M059J (cell line): ENCODE measurements at places on chromosomes 2 and 18. TPM values are rescaled to one million over a fixed set of nuclear protein-coding genes. Genes with fewer than 3 reads are reported as not detected.

- DNase-seq, result peak; percentile 49
Measured at GRCh38 chr2:133421516-133422324, 146.5 kb downstream of the NCKAP5 start.

The TMEM169 gene
- total RNA-seq, result 1.3 TPM in 1 of 2 replicates, not detected in the other

DNA sequence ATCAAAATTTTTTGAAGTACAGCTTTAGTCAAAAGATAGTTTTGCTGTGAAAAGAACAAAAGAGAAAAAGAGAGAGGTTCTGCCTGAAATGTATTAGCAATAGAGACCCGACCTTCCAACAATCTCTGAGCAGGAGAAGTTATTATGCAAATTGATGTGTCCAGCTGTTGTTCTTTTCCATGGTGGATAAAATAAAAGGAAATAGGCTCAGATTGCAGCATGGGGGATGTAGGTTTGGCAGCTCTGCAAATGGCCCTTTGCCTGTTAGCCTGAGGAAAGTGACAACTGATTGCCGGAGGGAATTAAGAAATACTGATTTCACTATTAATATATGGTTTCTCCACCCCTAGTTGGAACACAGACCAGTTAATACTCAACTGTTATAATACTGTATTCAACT lies 1283.2 kb upstream of the NXPH2 start:
- DNase-seq, result no peak

DNA sequence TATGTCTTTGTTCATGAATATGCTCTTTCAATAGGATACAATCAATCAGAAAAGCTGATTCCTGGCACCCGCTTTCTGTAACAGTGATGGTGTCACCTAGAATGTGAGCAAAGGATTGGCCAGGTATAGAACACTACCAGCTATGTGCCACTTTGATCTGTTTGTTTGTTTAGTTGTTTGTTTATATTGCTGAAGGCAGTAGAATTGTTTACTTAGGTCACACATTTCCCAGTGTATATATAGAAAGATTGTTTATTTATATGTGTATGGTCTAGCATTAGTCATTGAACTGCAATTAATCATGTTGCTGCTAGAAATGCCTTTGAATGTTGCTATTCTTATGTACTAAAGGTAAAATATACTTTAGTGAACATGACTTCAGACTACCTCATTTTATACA lies 1678.6 kb upstream of the CELF4 start:
- peak; percentile 2 for DNase-seq

DNA sequence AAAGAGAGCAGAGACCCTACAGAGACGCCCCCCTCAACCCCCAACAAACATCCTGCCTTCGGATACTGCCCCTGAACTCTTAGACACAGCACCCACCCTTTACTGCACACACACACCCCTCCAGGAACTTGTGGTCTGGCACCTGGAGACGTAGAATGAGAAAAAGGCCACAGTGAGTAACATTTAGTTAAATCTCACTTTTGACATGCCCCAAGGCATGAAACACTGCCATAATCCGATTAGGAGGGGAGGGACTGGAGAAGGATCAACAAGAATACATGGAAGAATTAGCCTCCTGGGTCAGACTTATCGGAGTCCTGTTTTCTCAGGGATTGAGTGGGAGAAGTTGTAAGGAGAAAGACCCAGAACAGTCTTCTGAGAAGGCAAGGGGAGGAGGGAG lies 4.1 kb downstream of the CDK5R2 start:
- DNase-seq, result peak; percentile 60

GRCh38 chr18:24922491-24922890 lies 429.5 kb downstream of the ZNF521 start:
- DNase-seq, result no peak

- DNase-seq, result no peak
Measured at GRCh38 chr2:43057742-43058725, 168.4 kb downstream of the ZFP36L2 start.

- no peak for DNase-seq
Measured at GRCh38 chr18:58251416-58251815, 207.4 kb downstream of the NEDD4L start.

DNA sequence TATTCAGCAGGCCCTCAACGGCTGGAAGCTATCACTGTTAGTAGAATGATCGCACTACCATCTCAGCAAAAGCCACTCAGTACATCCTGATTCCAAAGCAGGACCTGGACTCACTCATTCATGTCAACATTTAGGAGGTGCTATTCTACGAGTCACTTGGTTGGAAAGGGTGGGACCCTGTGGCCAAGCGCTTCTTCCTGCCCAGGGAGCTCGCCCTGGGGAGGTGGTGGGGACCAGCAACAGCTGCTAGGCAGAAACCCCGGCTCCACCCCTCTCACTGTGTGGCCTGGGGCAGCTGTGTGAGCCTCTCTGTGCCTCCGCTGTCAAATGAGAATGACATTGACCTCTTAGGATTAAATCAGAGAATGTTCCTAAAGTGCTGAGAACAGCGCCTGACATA lies 231.4 kb downstream of the EIPR1 start:
- DNase-seq, result no peak

GRCh38 chr18:44526705-44527415 lies 153.8 kb upstream of the SETBP1 start:
- no peak for DNase-seq

The CCDC93 gene
- 18.2 and 21.4 TPM in 2 replicates for total RNA-seq

DNA sequence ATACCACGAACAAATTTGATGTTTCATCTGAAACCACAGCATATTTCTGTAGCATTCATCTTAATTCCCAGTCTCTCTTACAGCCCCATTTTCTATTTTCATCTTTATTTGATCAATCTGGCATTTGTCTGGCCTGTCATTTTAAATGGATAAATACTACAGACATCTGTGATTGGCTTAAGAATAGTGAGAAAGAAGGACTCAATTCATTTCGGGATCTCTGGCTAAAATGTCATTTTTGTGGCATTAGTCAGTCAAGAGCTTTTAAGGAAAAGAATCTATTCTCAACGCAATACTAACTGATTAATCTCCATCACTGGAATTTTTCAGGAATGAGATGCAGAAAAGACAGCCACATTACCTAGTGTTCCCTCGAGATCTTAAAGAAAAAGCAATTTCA lies 585.9 kb downstream of the IRS1 start:
- peak; percentile 86 for DNase-seq

DNA sequence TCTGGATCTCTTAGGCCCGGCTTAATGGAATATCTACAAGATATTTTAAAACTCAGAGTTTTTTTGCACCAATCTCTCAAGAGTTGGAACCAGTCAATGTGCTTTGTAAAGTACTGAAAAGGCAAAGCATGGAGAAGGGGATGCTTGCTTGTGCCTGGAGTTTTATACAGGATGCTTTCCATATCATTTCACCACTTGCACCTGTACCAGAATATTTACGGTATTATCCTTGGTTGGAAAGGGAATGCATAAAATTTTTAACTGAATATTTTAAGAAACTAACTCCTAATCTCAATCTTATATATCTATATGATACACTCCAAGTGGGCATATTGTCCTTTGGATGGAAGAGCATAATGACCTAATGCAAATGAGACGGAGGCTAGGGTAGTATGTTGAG lies 318.7 kb downstream of the CLIP4 start:
- DNase-seq, result no peak

DNA sequence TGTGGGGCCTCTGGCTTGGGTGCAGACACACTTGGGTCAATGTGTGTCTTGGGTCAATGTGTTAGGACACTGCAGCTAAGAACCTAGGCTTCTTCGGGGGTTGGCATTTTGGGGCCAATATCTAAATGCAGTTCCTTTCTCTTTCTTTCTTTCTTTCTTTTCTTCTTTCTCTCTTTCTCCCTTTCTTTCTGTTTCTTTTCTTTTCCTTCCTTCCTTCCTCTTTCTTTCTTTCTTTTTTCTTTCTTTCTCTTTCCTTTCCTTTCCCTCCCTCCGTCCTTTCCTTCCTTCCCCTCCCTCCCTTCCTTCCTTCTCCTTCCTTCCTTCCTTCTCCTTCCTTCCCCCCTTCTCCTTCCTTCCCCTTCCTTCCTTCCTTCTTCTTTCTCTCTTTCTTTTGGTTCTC lies 57.7 kb upstream of the OSR1 start:
- DNase-seq, result no peak

- DNase-seq, result peak; percentile 50
Measured at GRCh38 chr2:175855794-175856453, 146.1 kb downstream of the LNPK start.

- peak; percentile 31 for DNase-seq
Measured at GRCh38 chr2:43507137-43507536, 88.7 kb downstream of the THADA start.

GRCh38 chr2:69997015-69997830 lies 35.8 kb upstream of the ASPRV1 start:
- peak; percentile 90 for DNase-seq

The FZD7 gene
- total RNA-seq, result 26.9 and 39.8 TPM in 2 replicates

The ACKR3 gene
- total RNA-seq, result 2.7 and 3.0 TPM in 2 replicates

The SULT1C2 gene
- 0.22 TPM in 1 of 2 replicates, not detected in the other for total RNA-seq
